Stimulated activated CD8-positive, alpha-beta memory T cell treated with anti-CD3 and anti-CD28 coated beads, Interleukin-4, amount 100 ng/mL, for 4 hours (primary cell): ENCODE measurements at places on chromosomes 2 and 18.

DNA sequence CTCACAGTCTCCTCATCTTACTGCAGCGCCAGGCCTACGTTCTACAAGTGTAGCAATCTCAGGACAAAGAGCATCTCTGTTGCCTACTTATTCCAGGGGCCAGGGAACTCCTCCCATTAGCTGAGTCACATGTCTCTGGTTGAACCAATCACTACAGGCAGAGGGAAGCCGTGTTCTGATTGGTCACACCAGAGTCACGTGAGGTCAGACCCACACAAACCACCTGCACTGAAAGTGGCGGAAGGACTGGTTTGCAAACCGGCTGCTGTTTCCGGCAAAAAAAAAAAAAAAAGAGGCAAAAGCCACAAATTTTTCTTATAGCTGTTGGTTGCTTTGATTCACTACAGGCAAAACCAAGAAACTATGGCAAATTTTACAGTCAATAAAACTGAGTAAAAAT, 21.9 kb upstream of the USP14 start:
- DNase-seq = peak; percentile 4

DNA sequence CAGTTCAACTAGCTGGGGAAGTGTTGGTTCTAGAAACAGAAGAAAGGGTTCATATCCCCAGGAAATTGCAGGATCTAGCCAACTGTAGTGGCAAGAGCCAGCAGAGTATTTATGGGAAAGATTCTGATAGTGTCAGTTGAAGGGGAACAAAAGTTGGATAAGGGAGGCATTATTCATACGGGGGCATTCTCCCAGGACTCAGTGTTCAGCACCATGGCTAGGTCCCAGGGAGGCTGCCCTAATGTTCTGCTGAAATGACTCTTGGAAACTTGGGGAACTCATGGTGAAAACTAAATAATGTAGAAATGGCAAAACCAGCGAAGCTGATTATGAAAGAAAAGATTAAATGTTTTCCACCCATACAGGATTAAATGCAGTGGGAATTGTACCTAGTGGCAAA, 543.7 kb downstream of the TRIB2 start:
- no peak for DNase-seq

- no peak for DNase-seq
These were observed 10.4 kb upstream of the UBE2E3 start for GRCh38 chr2:180970016-180970415.

DNA sequence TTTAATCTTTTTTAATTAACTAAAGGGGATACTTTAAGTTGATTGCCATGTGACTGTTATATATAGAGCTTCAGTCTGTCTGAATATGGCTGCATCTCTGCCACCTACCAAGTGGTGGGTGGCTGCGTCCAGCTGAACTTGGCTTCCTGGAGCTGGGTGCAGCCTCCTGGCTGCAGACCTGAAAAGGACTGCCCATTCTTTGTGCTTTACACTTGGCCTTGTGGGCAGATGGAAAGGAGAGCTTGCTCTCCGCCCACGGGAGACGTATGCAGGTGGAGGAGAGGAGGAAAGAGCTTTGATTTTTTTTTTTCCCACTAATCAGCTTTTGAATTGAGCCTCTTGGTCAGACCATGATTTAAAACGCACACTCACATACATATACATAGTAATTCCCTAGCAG, 34.7 kb downstream of the NCK2 start:
- no peak for DNase-seq

GRCh38 chr2:230932556-230933511, 7.8 kb upstream of the GPR55 start:
- DNase-seq = no peak

GRCh38 chr2:235390108-235390815, 103.6 kb upstream of the AGAP1 start:
- DNase-seq = no peak

GRCh38 chr18:38010971-38011857, 445.6 kb upstream of the CELF4 start:
- no peak for DNase-seq

DNA sequence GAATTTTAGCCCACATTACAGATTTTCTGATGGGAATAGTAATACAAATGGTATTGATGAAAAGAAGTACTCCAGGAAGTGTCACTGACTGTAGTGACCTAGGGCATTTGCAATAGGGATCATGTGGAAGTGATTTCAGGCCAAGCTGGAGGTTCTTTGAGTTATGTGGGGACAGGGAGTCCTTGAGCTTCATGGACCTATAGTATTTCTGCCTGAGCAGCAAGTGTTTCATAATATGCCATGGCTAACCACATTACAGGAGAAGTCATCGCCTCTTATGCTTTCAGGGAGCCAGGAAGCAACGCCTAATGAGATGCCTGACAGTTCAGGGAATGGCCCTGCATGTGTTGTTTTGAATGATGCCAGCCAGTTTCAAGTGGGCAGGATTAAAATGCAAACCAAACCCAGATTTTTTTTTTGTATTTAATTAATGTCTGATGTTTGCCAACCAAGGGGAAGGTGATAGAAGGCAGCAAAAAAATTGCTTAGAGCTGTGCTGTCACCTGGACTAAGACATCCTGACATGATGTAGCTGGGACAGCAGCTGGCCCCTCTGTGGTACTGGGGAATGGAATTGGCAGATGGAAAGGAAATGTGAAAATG, 109.5 kb downstream of the RAPGEF4 start:
- DNase-seq = no peak

DNA sequence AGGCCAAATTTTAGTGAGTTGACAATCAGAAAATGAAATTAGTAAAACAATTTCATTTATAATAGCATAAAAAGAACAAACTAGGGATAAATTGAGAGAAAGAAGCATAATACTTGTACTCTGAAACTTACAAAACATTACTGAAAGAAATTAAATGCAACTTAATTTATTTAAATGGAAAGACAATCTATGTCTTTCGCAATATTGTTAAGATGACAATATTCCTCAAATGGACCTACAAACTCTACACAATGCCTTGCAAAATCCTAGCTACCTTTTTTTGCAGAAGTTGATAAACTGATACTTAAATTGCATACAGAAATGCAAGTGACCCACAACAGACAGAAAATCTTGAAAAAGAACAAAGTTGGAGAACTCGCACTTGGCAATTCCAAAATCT, 9.1 kb downstream of the EPG5 start:
- DNase-seq = no peak

- DNase-seq = no peak
These were observed 187.3 kb upstream of the CTAGE1 start for GRCh38 chr18:22604986-22605421.

GRCh38 chr2:120887320-120887697, 151.6 kb downstream of the GLI2 start:
- no peak for DNase-seq

- no peak for DNase-seq
These were observed 42.3 kb downstream of the IL1R2 start for GRCh38 chr2:102033750-102034682.

DNA sequence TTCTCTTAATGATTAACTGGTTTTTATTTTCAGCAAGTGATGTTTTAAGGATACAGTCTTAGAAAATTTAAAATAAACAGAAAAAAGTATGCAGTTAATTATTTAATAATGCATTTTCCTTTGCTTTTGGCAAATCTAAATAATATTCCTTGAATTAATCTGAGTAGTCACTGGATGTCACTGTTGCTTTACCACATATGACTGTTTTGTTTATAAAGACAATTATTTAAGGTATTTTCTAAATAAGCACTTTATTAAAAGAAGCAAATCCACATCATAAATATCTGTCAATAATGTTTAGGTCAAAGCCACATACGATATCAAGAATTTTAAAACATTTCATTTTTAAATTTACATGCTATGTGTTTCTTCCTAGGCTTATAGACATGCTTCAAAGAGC, 40.6 kb upstream of the TFPI start:
- no peak for DNase-seq

DNA sequence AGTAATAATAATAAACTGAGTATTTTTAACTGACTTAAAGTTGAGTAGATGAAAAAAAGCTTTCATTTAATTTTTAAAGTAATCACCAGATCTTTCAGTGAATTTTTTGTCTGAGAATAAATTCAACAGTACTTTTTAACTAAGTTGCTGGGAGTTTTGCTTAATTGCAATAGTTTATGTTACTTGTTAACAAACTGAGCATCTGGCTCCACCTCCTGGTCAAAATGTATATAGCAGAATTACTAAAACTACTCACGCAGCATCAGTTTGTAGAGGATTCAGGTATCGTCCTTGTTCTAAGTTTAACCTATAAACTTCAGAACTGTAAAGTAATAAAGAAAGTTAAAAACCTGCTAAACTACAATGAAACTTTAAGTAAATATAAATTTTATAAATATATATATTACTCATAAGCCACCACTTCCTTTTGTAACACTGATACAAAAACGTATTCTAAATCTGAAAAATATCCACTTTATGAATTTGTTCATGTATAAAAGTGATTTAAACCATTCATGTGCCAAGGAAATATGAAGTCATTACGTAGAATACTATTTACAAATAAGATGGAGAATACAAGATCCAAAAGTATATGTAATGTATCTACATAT, 21.3 kb downstream of the NOL10 start:
- no peak for DNase-seq

DNA sequence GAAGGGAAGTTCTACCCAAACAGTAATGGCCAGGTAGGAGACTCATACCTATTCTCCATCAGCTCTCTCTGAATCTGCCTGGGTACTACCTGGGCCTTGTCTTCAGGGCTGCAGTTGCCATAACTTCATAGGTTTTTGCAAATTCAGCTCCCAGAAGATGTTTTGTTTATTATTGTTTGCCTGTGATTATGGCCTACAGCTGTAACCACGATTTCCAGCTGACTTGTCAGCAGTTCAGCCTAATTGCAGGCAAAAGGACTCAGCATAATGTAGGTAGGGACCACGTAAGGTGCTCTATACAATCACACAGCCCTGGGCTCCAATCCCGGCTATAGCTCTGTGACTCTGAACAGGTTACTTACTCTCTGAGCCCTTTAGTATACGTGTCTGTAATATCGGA, 187.0 kb upstream of the FN1 start:
- DNase-seq = no peak

GRCh38 chr2:132595693-132596092, 74.3 kb downstream of the LYPD1 start:
- DNase-seq = no peak

- DNase-seq = no peak
These were observed 37.0 kb upstream of the CRIM1 start for GRCh38 chr2:36318547-36318946.

GRCh38 chr2:128594953-128595677, 276.4 kb upstream of the HS6ST1 start:
- no peak for DNase-seq

DNA sequence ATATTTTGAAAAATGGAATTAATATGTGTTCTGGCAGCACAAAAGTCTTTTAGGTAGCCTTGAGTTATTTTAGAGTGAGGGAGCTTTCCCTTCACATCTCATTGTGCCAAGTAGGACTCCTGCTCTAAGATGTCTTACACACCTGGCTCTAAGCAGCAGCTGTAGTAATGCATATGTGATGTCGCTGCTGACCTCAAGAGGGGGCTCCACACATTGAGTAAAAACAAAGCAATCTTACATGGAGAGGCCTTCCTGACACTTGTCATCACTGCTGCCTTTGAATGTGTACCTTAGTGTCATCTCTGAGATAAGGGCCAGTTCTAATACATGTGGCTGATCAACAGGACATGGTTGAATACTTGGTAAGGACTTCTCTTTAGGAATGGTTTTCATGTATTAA, 75.8 kb downstream of the ACTR3 start:
- no peak for DNase-seq

GRCh38 chr2:103435010-103435409, 673.2 kb downstream of the TMEM182 start:
- no peak for DNase-seq

DNA sequence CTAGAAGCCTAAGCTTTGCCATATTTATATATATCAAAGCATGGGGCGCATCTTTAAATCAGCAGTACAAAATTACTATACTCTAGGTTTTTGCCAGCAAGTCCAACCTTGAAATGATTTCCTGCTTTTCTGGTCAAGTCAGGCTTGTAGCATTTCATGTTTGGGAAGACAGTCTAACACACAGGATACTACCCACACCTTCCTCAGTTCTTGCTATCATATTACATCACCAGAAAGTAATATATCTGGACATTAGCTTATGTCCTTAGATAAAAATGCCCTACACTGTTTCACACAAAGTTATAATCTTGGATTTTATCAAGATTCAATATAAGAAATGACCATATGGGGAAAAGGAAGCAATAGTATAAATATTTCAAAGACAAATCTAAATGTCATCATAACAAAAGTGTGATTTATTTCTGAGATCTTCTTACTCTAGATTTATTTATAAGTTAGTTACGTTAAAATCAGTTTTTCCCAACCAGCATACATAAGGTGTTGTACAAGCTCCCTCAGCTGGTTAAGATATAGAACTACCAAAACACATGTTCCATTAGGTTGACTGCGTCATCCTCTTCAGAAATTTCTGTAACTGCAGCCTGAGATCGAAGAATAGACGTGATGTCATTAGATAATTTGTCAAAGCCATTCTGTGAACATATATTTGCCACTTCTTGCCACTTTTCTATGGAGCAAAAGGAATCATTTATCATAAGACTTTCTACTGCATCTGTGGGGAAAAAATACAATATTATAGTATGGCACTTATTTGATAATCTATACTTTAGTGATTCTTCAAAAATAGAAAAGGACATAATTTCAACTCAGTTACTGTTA, 56.6 kb downstream of the CLHC1 start:
- no peak for DNase-seq
